Stimulated activated CD8-positive, alpha-beta memory T cell treated with anti-CD3 and anti-CD28 coated beads, Interleukin-4, amount 100 ng/mL, for 1 hour (primary cell): ENCODE measurements at places on chromosomes 4 and X.
A peak's percentile ranks its signal among the peaks of the same experiment; 100 is the strongest.

- DNase-seq, result no peak
Observed at GRCh38 chrX:40459571-40460158, 121.1 kb upstream of the ATP6AP2 start.

DNA sequence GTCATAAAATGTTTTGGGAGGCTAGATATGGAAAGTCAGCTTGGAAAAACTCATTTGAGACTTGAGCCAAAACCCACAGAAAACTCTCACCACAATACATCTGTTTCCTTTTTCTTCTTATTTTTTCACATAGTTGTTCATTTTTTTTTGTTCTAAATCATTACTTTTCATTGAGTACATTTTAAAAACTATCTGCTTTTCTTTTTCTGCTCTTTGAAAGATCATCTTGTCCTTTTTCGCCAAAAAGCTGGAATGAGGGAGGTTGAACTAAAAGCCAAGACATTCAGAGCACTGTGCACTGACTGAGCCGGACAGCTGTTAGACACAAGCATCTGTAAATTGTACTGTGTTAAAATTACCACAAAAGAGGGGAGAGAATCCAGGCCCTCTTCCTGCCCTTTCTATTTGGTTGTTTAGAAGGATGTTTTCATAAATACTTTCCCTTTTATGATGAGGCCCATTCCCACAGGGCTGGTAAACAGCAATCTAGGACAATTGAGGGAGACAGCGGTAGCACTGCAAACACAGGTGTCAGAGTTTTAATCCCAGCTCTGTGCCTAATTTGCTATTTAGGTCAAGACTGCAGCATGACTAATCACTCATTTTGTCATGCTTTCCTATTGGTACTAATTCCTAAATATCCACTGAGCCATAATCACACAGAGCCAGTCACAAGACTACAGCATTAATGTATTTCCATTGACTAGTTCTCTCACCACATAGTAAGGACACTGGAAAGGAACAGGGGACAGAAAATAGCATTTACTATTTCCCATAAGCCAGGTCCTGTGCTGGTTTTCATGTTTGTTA is 7.3 kb upstream of the RNF150 start:
- DNase-seq, result no peak

DNA sequence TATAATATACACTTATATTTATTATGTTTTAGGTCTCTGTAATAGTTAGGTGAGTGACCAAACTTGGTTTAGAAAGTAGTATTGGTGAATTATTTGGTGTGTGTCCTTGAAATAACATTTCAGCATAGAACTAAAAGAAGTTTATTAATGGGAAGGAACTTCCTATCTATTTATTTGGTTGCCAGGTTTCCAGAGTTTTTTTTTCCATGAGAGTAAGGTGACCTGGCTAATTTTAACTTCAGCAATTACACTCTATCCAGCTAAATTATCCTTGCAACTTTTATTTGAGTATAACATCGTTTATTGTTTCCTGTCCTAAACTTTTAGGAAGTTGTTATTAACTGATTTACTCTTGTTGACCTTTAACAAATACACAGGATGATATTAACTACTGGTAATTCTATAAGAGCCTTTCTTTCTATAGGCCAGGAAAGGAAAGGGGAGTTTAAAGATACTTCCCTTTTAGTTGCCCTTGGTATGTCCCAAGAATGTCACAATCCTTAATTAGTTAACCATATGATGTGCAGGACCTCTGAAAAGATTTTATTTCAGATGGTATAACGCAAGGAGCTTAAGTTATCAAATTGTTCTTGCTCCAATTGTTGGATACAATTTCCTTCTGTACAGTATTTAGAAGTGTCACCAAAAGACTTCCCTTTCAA is 18.9 kb downstream of the PRDM8 start:
- DNase-seq, result no peak

- DNase-seq, result no peak
Observed at GRCh38 chr4:88729146-88729760, 31.6 kb upstream of the NAP1L5 start.

DNA sequence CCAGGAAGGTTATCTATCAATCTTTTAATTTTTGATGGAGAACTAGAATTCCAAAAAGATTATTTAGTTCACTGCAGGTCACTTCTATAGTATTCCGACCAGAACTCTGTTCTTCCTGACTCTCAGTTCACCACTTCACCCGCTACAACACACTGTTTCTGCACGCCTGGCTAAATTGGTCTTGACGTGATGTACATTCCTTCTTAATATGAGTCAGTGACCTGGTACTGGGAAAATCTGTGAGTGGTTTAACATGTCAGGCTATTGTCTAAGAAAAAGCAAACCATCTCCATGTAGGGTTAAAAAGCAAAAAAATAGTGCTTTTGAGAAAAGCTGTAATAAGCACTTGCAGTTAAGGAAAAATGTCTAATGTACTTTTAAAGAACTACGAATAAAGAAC is 120.4 kb downstream of the NDST3 start:
- no peak for DNase-seq

DNA sequence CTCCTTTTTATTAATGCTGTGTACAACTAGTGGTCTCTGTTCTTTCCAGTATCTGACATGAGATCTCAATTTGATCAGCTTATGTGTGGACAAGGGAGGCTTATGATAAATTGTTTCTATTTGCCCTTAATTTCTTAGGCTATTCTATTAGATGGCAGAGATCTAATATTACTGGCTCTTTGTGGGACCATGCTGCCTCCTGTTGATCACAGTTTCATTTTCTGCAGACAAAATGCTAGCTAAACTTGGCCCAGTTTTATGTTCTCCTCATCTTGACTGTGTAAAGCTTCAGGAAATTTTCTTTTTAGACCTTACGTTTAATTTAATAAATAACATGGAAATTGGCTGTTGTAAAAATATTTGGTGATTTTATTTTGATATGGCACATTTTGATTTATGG is 627.1 kb upstream of the AADAT start:
- DNase-seq, result no peak

DNA sequence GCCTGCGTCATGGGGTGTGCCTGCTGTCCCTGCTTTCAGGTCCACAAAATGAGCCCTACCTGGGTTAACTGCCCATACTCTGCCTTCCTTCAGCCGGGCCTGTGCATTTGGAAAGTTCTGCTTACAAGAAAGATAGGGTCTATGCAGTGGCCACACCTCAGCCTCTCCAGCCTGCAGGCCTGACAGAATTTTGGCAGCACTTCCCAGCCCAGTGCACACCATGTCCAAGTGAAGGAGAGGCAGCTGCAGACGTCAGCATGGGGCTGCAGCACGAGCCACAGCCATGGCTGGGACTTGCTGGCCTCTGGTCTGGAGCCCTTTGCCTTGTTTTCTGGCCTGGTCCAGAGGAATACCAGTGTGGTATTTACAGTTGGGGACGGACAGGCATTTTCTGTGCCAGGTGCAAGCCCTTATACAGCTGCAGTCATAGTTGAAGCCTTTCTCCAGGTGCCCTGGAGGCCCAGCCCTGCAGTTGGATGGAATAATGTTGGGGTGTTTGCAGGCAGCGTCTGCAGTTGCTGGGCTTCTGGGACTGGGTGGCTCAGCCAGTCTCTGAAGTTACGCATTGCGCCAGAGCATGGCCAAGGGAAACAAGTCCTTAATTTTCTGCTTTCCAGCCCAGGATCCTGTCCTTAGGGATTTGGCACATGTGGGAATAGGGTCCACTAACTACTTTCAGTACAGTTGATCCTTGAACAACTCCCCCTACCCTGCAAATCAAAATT is 26.2 kb downstream of the JADE1 start:
- no peak for DNase-seq

GRCh38 chr4:109718759-109719158 is 11.1 kb downstream of the PLA2G12A start:
- no peak for DNase-seq

GRCh38 chr4:55087009-55087912 is 38.1 kb downstream of the KDR start:
- DNase-seq, result no peak

DNA sequence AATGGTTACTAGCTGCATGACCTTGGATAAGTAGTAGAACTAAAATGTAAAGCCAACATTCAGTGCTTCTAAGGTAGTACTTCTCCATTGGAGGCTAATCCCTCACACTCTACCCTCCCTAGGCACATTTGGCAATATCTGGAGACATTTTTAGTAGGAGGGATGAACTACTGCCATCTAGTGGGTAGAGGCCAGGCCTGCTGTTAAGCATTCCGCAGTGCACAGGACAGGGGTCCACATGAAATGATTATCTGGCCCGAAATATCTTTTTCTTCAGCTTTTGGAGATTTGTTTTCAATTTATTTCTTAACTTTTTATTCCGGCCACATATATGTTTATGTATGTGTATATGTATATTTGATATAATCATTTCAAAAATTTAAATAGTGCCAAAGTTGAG is 36.0 kb upstream of the SPANXC start:
- DNase-seq, result no peak

DNA sequence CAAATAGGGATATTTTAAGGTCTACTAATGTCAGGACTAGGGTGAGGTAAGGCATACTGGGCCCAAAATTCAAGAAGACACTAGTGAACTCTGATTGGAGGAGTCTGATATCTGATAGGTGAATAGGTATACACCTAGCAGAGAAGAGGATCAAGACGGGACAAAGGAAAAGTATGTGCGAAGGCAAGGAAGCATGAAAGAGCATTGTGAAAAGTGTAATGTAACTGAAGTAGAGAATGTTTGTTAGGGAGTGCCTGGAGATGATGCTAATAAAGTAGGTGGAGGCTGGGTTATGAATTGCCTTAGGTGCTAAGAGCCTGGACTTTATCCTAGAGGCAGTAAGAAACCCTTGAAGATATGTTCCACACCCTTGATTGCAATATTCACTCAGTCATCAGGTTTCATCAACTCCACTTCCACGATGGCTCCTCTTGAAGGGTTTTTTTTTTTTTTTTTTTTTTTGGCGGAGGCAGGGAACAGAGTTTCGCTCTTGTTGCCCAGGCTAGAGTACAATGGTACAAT is 49.9 kb upstream of the XIAP start:
- no peak for DNase-seq

DNA sequence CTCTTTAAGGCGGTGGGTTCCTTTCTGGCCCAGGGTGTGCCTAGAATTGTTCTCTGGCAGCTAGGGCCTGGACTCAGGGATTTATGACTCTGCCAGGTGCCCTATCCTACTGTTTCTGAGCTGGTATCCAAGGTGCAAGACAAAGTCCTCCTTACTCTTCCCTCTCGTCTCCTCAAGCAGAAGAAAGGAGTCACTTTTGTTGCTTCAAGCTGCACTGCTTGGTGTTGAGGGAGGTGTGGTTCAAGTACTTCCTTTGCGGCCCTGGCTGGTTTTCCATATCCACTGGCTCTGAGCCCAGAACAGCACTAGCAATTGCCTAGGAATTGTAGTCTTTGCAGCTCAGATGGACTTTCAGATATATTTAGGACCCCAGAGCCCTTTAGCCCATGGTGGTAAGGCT is 39.3 kb downstream of the RTL3 start:
- DNase-seq, result no peak

GRCh38 chr4:189940178-189941004 is at the start of gene FRG1:
TSS of gene FRG1 (plus strand) at chr4:189940872. CDS start at chr4:189941010, 138 bp downstream.
- DNase-seq, result peak; percentile 89

- no peak for DNase-seq
Observed at GRCh38 chr4:170697845-170698244, 608.1 kb upstream of the AADAT start.

DNA sequence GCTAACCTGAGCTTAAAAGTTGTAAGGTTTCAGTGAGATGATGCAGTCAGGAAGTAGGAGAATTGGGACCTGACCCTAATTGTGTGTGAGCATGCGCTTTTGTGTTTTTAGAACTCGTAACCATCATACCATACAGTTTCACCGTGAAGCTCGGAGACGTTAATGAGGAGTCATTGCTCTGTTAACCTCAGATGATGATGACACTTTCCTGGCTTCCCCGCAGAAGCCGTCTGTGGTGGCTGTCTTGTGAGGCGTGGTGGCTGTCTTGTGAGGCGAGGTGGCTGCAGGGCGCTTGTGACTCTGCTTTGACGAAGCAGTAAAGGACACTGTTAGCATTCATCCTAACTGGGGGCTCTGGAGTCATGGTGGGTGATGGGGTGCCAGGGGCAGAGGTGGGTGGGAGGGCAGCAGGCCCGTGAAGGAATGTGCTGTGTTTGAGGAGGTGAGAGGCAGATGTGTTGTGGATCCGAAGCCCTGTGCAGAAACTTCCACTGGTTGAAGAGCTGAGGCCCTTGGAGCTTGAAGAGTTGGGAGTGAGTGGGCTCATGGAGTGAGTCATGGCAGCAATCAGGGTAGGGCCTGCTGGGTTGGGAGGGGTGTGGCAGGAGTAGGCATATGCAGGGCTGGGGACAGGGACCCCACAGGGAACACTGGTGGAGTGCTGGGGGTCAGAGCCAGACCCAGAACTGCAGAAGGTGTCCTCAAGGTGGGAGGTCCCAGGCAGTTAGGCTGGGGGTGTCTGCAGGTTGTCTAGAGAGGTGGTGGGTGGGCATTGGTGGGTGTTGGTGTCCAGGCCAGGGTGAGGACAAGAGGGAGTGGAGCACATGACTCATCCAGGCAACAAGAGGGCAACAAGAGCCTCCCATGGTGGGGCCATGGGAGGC is 57.4 kb downstream of the NSD2 start:
- DNase-seq, result no peak

GRCh38 chr4:140296335-140297220 is 76.9 kb upstream of the SCOC start:
- no peak for DNase-seq

DNA sequence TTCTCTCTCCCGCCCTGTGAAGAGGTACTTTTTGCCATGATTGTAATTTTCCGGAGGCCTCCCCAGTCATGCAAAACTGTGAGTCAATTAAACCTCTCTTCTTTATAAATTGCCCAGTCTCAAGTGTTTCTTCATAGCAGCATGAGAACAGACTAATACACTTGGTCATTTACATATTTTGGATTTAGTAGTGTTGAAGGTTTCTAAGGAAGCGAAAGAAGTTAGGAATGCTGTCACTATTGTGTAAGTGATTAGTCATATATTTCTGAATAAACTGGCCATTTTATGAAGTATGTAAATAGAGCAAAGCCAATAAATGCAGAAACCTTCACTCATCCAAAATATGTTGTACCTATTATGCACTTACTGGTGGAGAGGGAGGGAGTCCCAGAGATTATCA is 34.4 kb upstream of the GK2 start:
- DNase-seq, result no peak

GRCh38 chr4:33831442-33832066 is 2412.8 kb downstream of the ARAP2 start:
- DNase-seq, result no peak

- DNase-seq, result no peak
Observed at GRCh38 chrX:74231625-74232024, 72.4 kb upstream of the ZCCHC13 start.

DNA sequence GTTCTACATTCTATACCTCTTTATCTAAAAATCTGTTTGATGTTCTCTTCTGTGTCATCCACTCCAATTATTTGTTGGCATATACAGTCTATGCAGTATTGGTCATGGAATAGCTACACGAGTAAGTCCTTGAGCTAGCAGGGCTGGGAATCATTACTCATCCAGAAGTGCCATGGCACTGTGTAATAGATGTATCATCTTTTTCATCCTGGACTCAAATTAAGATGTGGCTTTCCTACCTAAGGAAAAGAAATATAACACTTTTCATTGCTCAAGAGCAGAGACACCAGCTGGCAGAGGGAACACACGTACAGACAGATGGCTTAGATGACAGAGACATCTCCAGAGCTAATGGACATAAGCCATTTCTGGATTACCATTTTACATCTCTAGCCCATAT is 159.8 kb downstream of the FAM13A start:
- DNase-seq, result no peak

- DNase-seq, result no peak
Observed at GRCh38 chrX:11212741-11213140, 80.5 kb upstream of the AMELX start.

GRCh38 chrX:108584617-108585211 is 145.1 kb downstream of the COL4A5 start:
- DNase-seq, result no peak

GRCh38 chr4:177313263-177313662 is 3.6 kb downstream of the NEIL3 start:
- DNase-seq, result no peak
